ENCODE measurements at places on chromosomes 1 and 21.

- no peak for DNase-seq
Observed at GRCh38 chr1:94884106-94884505, 42.8 kb downstream of the CNN3 start.

- no peak for DNase-seq
Observed at GRCh38 chr21:33984021-33984481, 68.4 kb upstream of the ATP5PO start.

- no peak for DNase-seq
Observed at GRCh38 chr1:168972887-168973286, 133.6 kb upstream of the ATP1B1 start.

GRCh38 chr1:172761581-172762486 lies 102.9 kb downstream of the FASLG start:
- DNase-seq = no peak

- no peak for DNase-seq
Observed at GRCh38 chr1:4750177-4750576, 95.8 kb downstream of the AJAP1 start.
